ENCODE measurements at places on chromosomes 13 and 19.
A peak's percentile ranks its signal among the peaks of the same experiment; 100 is the strongest.

DNA sequence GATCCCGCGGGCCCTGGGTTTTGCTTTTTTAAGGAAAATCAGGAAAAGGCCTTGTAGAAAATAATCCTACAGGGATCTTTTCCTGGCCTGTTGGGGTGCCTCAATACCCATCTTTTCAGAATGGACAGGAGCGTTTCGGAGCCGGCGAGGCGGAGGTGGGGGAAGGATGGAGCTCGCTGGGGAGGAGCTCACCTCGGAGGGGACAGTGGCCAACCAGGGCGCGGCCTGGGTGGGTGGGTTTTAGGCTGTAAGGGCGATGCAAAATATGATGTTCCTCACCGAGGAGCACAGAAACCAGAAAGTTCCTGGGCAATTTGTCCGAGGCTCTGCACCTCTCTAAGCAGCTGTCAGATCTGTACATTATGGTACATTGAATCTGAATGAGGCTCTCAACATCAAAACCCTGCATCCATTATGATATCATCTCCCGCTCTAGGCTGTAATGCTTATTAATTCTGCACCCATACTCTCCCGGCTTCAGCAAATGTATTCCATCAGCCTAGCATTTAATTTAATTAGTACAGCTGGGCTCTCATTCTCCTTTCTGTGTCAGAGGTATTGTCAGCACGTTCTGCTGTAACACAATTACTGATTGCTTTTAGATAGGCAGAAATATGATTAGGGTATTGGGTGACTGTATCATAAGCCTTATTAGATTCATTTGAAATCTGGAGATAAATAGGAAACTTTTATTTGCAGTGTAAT lies 90.3 kb upstream of the SOX1 start:
- no peak for DNase-seq

- peak; percentile 41 for DNase-seq
Observed at GRCh38 chr13:91144054-91144453, 203.4 kb upstream of the MIR17HG start.

- peak; percentile 98 for DNase-seq
Observed at GRCh38 chr13:99687723-99688397, 186.6 kb downstream of the TM9SF2 start.

GRCh38 chr19:14959263-14959662 lies 18.0 kb downstream of the OR7C2 start:
- DNase-seq, result no peak

DNA sequence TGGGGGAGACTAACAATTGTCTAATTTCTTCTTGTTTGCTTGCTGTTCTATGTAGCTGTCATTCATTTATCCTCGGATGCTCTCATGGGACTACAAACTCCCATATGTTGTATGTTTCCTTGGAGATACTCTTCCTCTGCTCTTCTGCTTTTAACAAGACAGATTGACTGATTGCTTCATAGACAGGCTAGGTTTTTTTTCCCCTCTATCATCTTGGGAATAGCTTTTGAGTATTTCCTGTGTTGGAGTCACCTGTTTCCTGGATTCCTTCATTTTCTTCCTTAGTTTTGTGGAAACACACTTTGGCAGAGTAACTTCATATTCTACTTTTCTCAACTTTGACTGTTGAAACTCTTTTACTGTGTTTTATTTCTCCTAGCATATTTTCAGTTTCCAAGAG lies 27.6 kb downstream of the EDNRB start:
- DNase-seq, result no peak

DNA sequence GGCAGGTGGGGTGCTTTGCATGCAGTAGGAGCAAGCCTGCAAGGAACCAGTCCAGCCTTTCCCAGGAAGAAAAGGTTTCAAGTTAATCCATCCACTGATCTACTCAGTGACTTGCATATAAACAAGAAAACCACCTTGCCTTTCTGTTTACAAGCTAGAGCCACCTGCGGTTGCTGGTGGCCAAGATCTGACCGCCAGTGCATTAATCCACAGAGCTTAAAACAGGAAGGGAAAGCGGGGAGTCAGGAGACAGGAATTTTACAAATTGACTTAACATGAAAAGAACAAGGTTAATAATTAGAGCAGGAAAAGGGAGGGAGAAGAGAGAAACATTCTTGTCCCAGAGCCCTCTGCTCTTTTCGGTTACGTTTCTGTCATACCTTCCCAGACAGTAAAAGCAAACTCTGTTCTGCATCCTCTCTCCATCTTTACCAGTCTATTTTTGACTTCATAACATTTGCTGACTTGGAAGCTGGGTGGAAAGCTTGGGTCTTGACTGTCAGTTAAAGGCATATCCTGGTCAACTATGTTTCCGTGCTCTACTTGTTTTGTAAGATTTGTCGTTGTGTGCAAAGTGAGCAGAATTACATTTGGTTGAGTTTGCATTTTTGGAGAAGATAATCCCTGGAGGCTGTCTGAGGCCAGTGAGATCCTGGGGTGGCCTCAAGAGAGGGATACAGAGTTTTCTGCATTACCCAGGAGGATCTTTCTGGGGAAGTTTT lies 760.6 kb downstream of the EFNB2 start:
- DNase-seq, result peak; percentile 57

- no peak for DNase-seq
Observed at GRCh38 chr19:44795398-44795987, 13.4 kb upstream of the BCAM start.

GRCh38 chr19:11792942-11793341 lies 5.4 kb upstream of the ZNF491 start:
- DNase-seq, result no peak

DNA sequence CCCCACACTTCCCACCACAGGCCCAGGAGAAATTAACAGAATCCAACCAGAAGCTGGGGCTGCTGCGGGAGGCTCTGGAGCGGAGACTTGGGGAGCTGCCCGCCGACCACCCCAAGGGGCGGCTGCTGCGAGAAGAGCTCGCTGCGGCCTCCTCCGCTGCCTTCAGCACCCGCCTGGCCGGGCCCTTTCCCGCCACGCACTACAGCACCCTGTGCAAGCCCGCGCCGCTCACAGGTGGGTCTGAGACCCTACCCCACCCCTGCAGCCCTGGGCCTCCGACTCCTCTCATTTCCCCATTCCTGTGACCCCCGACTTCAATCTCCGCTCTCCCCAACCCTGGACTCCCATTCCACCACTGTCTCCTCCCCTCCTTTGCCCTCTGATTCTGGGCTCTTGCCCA lies 17.8 kb downstream of the PKN1 start:
- no peak for DNase-seq

- peak; percentile 95 for DNase-seq
Observed at GRCh38 chr19:40464059-40465024, 1.2 kb downstream of the BLVRB start.

DNA sequence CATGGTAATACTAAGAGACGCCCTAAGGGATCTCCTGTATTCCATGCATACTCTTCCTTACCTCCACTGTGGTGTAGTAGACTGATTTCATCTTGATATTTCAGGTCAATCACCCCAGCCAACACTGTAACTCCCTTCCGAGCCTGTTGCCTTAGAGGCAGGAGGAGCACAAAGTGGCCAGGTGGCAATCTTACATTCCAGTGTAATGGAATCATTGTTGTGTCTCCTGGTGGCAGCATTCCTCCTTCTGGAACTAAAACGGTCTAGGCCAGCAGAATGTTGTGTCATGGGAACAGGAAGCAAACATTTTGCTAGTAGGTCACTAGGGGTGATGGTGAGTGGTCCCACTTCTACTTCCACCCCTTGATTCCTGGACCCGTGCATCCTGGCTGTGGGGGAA lies 405.7 kb upstream of the SLC10A2 start:
- DNase-seq, result peak; percentile 96

- no peak for DNase-seq
Observed at GRCh38 chr13:27347211-27347772, 76.7 kb downstream of the RASL11A start.

GRCh38 chr19:1283207-1283916 lies 2.3 kb upstream of the EFNA2 start:
- DNase-seq, result no peak

GRCh38 chr13:75432811-75433244 lies 49.1 kb downstream of the TBC1D4 start:
- no peak for DNase-seq

GRCh38 chr19:2770055-2771013 lies 12.7 kb downstream of the SGTA start:
- DNase-seq, result no peak

DNA sequence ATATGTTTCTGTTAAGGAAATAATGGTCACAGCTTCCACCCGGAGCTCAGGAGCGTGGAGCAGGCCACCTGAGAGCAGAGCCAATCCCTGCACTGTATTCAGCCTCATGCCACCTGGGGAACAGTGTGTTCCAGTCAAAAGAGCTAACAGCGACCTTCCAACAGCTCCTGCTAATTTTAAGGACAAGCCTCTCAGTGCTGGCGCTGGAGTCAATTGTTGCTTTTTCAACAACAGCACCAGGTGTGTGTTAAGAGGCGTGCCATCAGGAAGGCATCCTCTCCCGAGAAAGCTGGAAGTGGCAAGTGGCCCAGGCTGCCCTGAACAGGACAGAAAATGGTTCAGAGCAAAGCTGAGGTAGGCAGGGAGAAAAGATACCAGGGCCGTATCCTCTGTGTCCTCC lies 102.0 kb downstream of the CACNA1A start:
- DNase-seq, result no peak

GRCh38 chr19:49880162-49880869 lies 2.8 kb downstream of the TBC1D17 start:
- DNase-seq, result no peak

DNA sequence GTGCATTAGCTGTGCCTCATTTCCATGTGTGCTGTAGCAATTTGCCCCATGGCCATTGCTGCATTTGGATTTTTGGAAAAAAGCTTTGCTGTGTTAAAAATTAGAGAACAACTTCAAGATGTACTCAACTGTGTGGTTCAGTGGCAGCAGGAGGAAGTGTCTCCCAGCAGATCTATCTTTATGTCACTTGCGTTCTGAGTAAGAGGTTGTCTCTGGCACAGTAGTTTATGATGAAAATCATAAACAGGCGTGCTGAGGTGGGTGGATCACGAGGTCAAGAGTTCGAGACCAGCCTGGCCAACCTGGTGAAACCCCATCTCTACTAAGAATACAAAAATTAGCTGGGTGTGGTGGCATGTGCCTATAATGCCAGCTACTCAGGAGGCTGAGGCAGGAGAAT lies 29.0 kb upstream of the RNF17 start:
- DNase-seq, result no peak

- DNase-seq, result no peak
Observed at GRCh38 chr19:10061717-10062310, 24.3 kb upstream of the SHFL start.

DNA sequence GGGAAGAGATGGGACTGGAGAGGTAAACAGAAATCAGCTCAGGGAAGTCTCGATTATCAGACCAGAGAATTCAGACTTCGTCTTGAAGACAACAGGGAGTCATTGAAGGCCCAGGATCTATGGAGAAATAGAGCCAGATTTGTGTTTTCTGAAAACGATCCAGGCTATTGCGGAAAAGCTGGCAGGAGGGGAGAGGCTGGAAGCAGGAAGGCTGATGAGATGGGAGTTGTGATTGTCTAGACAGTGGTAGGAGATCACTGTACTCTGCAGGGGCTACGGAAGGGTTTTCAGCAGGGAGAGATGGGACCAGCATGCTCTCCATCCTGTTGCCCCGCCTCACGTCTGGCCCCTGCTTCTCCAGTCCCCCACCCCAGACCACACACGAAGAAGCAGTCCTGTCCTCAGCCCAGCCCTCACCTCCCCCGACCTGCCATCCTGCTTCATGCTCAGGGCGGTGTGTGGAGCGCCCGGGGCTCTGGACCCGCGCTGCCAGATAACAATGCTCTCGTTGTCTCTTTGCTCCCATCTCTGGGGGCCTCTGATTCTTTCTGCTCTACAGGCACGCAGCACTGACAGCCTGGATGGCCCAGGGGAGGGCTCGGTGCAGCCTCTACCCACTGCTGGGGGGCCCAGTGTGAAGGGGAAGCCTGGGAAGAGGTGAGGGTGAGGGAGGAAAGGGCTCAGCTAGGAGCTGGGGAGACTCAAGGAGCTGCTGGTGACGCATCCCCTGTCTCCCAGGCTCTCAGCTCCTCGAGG lies 1.9 kb downstream of the ARHGAP33 start:
- peak; percentile 83 for DNase-seq

- DNase-seq, result no peak
Observed at GRCh38 chr13:24124789-24125476, 35.6 kb upstream of the SPATA13 start.

- peak; percentile 84 for DNase-seq
Observed at GRCh38 chr19:37902668-37903067, 3.7 kb downstream of the WDR87 start.

DNA sequence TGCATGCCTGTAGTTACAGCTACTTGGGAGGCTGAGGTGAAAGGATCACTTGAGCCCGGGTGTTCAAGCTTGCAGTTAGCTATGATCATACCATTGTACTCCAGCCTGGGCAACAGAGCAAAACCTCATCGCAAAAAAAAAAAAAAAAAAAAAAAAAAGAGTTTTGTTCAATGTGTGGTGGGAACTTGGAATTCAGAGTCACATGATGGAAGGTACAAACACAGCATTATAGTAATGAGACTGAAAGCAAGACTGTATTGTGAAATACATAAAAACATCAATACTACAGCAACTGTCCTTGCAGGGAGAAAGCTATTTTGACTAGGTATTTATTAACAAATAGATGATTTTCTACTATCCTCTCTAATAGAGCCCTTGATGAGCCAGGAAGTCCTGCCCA lies 393.2 kb downstream of the DLEU7 start:
- DNase-seq, result no peak

- DNase-seq, result no peak
Observed at GRCh38 chr13:71727042-71727441, 140.0 kb downstream of the DACH1 start.

DNA sequence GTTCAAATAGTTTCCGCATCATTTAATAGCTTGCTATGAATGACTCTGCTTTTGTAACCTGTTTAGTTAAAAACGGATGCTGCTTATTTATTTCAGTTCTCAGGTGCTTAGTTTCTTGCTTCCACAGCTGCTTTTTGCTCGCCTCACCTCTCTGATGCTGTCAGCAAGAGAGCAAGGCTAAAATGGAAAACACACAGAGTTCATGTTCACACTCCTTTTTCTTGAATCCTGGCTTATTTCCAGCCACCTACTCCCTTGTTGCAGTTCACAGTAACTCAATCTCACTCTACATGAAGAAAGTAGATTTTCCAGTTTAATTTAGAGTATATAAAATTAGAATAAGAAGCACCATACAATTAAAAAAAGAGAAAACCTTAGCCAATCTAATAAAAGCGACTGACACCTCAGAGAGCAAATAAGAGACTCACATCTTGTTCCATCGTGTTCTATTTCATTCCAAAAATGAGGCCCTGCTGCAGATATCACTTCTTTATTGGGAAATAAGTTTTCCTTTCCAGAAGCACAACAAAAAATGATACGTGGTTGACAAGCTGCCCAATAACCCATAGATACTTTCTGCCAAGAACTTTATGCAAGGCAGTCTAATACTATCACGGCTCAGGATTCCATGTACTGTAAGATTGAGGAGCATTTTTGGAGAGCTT lies 326.1 kb upstream of the SLITRK1 start:
- DNase-seq, result no peak

GRCh38 chr19:41225238-41226052 lies 6.4 kb downstream of the AXL start:
- DNase-seq, result peak; percentile 90
